ENCODE measurements at places on chromosomes 11 and 22.

DNA sequence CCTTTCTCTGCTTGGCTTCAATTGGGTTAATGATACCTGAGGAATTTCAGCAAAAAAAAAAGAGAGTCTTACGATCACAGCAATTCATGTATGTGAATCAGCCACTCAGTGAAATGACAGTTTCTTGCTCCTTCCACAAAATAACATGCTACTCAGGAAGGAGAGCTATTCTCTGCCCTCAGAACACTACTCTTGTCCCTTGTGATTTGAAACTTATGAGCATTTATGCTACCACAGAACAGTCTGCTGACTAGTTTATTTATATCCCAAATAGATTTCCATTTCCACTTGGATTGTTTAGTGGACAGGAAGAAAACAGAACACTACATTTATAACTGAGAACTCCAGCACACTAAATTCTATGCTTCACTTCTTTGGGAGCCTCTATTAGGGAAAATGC is 8.5 kb downstream of the TFIP11 start:
- no peak for DNase-seq

GRCh38 chr11:79028225-79028624 is 412.6 kb downstream of the TENM4 start:
- DNase-seq = no peak

DNA sequence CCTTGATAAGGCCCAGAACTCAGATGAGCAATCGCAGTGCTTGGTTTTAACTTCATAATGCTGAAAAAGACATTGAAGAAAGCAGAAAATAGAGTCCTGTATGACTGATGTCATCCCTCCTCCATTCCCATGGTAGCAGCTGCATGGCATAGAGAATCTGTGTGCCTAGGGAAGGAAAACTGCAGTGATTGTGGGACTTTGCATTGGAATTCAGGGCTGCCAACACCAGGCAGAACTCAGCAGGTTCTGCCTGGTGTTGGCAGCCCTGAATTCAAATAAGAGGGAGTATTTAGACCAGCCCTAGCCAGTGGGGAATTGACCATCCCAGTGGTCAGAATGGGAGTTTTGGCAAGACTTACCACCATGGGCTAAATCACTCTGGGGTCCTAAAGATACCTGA is 1016.0 kb downstream of the FAM181B start:
- DNase-seq = no peak

DNA sequence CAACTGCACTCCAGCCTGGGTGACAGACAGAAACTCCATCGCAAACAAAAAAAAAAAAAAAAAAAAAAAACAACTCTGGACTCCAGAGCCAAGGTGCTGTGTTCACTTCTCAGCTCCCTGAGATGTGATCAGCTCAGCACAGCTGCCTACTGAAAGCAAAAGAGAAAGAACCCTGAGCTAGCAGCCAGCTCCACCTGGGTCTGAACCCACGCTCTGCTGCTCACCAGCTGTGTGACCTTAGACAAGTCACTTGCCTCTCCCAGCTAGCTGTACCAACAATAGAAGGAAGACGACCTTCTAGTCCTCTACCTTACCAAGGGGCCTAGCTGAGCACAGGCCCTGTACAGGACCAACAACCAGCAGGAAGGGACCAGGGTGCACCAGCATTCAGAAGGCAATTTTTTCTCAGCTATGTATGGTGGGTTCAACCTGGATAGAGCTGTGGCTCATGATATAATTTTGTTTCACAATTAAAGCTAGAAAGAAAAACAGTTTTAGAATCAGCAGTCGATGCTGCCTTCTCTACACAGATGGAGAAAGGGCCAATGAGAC is 3.8 kb downstream of the DGCR2 start:
- no peak for DNase-seq

DNA sequence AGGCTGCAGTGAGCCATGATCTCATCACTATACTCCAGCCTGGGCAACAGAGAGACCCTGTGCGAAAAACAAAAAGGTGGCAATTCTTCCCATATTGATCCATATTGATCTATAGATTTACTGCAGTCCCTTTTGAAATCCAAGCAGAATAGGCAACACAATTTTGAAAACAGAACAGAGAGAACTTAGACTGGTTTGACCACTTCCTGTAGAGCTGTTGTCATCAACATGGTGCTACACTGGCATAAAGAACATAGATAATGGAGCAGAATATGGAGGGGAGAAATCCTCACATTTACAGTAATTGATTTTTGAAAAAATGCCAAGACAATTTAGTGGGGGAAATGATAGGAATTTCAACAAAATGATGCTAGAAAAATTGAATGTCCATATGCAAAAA is 34.1 kb downstream of the GRK3 start:
- DNase-seq = no peak

GRCh38 chr11:132035228-132035627 is 664.8 kb downstream of the NTM start:
- no peak for DNase-seq

DNA sequence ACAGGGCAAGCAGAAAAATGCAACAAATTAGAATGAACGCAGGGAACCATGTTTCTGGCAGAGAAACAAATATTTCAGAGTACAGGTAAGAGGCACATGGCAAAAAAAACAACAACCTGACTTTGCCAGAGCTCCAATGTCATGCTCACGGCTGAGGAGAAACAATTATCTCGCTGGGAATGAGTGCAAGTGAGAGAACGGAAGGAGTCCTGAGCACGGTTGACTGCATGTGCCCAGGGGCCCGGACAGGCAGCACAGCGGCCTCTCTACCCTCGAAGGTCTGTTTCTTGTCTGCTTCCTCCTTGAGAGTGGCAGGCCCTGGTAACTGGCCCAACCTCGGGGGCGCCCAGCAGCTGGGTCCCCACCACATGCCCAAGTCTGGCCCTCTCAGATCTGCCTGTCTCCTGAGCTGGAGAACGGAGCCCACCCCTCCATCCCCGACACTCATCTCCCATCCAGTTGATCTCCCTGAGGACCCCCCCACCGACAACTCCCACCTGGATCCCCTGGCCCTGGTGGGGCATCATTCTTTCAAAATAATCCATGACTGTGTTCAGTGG is 24.6 kb upstream of the RTN4R start:
- no peak for DNase-seq

GRCh38 chr11:100984668-100985067 is 144.9 kb downstream of the PGR start:
- DNase-seq = no peak

GRCh38 chr11:120040151-120040840 is 97.6 kb downstream of the TRIM29 start:
- no peak for DNase-seq

DNA sequence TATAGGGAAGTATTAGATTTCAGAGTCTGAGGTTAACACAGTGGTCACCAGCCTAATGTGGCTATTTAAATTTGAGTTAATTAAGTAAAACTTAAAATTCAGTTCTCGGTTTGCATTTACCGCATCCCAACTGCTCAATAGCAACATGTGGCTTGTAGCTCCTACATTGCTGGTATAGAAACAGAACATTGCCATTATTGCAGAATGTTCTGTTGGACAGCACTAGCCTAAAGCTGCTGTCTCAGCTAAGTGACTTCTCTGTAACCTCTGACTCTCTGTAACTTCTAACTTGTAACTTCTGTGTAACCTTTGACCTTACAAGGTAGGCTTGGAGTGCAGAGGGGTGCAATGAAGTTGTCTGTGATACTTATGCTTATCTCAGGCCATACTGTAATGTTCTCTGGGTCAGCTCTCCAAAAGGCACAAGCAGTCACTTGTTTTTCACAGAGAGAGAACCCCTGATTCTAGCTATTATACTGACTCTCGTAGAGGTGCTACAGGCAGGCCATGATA is 78.7 kb downstream of the ZNRF3 start:
- no peak for DNase-seq

DNA sequence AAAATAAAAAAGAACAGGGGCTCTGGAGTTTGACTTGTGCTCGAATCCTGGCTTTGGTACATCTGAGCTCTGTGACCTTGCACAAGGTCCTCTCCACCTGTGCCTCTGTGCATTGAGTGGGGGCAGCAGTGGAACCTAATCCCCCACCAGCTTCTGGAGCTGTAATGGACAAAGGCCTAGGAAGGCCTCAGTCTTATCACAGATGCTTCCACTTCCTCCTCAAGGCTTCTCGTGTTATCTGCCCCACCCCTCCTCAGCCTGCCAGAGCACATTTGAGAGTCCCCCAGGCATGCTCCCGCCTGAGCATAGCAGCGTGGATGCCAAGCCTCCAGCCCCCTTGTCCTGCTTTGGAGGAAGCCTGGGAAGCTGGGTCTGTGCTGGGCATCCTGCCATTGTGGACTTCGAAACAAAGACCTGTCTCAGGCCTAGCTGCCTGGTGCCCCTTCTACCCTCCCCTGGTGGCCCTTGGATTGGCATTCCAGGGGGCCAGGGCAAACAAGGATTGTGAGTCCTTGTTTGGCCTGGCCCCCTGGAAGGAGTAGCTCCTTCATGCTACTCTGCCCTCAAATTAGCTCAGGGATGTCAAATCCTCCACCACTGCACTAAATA is 15.0 kb downstream of the SLC35E4 start:
- DNase-seq = no peak

- DNase-seq = no peak
Measured at GRCh38 chr11:73598719-73599379, 937 bp upstream of the FAM168A start.

GRCh38 chr11:87870086-87870485 is 305.2 kb downstream of the RAB38 start:
- DNase-seq = no peak

GRCh38 chr11:23954730-23955129 is 542.1 kb upstream of the LUZP2 start:
- DNase-seq = no peak

DNA sequence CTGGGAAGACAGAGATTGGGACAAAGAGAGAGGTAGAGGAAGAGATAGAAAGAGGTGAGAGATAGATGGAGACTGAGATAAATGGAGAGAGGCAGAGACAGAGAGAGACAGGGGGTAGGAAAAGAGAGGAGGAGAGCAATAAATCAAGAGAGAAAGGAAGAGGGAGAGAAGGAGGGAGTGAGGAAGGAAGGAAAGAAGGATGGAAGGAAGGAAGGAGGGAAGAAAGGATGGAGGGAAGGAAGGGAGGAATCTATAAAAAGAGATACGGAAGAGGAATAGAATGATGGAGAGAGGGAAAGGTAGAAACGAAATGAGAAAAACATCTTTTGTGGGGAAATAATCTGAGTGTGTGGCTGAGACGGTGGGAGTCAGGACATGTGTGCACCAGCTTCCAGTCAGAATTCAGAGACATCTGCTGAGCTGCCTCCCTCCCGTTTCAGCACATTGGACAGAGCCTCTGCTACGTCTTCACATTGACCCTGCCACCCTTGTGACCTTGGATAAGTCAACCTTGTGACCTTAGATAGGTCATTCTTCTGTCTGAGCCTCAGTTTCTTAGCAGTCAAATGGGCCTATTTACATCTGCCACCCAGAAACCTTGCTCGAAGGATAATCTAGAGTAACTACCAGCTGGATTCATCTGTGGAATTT is 417.8 kb downstream of the MIAT start:
- DNase-seq = no peak

DNA sequence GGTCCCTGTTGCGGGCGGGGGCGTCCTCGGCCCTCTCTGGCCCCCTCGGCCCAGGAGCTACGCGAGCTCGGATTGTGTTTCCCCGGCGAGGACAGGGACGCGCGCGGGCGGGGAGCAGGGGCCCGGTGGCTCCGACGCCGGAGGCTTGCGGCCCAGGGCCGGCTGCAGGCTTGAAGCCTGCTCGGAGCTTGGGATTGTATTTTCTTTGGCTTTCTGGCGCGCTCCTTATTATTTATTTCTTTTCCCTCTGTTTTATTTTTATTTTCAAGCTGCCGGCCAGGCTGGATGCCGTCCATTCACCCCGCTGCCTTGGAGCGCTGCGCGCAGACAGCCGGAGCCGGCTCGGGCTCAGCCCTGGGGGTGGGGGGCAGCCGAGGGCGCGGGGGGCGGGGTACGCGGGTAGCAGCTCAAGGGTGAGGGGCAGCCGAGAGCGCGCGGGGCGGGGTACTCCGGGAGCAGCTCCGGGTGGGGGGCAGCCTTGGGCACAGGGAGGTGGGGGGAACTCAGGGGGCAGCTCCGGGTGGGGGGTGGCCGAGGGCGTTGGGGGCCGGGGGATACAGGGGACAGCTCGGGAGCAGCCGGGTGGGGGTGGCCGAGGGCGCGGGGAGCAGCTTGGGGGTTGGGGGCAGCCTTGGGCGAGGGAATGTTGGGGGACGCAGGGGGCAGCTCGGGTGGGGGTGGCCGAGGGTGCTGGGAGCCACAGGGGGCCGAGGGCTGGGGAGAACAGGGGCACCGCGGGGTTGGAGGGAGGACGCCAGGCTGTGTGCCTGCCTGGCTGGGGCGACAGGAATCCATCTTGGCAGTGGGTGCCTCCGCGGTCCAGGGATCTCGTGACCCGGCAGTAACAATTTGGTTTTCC is 42.7 kb downstream of the KCNJ1 start:
- DNase-seq = no peak

GRCh38 chr22:48177631-48178030 is 1415.2 kb downstream of the TBC1D22A start:
- no peak for DNase-seq

DNA sequence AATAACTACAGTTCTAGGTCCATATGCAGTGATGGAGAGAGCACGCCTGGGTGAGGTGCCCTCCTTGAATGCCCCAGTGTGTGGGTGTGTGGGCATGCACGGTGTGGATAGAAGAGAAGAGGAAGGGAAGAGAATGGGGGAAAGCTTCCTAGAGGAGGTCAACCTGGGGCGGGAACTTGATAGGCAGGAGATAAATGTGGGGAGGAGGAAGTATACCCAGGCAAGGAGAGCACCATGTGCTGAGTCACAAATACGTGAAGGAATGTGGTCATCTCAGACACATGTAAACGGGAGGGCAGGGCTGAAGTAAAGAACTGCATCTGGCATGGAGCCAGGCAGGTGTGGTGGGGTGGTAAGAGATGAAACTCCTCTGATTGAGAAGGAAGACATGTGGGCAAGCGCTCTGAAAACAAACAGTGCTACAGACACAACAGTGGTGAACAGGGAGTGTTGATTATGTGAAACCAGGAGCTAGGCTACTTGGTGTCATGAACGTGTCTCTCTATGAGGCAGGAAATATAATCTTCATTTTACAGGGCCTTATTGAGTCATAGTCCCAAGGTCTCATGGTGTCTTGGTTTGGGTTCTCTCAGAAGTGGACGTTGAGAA is 61.5 kb upstream of the EED start:
- no peak for DNase-seq

- no peak for DNase-seq
Measured at GRCh38 chr11:75611823-75612222, 49.8 kb downstream of the SERPINH1 start.

DNA sequence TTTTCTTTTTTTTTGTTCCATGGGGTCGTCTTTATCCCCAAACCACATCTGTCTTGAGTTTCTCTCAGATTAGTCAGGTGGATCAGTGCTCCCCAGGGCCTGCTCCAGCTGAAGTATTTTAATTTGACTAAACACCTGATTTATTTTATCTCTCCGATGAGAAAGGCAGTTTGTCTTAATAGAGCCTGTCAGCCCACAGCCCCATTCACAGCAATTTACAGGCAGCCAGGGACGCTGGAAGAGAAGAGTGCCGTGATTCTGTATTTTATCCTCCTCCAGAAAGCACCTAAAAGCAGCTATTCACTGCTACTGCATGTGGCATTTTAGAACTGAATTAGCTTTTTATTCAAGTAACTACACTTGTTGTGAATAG is 164.5 kb downstream of the SOX6 start:
- no peak for DNase-seq
